ENCODE measurements at places on chromosomes 6 and 20. TPM values are rescaled to one million over a fixed set of nuclear protein-coding genes. Genes with fewer than 3 reads are reported as not detected.
A peak's percentile ranks its signal among the peaks of the same experiment; 100 is the strongest.

ZFP57 gene
- not detected for total RNA-seq

KCNG1 gene
- 3.0 TPM for total RNA-seq

ENPP1 gene
- 7.4 TPM for total RNA-seq

SUPT3H gene
- total RNA-seq = 10.6 TPM

GRCh38 chr6:150600010-150600300, 270 bp downstream of the PLEKHG1 start:
- no peak for DNase-seq

- DNase-seq = no peak
These were observed 229.1 kb upstream of the CITED2 start for GRCh38 chr6:139603581-139603980.

- DNase-seq = no peak
These were observed 86.4 kb downstream of the CEBPB start for GRCh38 chr20:50277064-50277415.

LPA gene
- not detected for total RNA-seq

- peak; percentile 72 for DNase-seq
These were observed 3.6 kb downstream of the DOP1A start for GRCh38 chr6:83071023-83071422.

- peak; percentile 43 for DNase-seq
These were observed 365.8 kb downstream of the BCKDHB start for GRCh38 chr6:80472271-80472670.

DNA sequence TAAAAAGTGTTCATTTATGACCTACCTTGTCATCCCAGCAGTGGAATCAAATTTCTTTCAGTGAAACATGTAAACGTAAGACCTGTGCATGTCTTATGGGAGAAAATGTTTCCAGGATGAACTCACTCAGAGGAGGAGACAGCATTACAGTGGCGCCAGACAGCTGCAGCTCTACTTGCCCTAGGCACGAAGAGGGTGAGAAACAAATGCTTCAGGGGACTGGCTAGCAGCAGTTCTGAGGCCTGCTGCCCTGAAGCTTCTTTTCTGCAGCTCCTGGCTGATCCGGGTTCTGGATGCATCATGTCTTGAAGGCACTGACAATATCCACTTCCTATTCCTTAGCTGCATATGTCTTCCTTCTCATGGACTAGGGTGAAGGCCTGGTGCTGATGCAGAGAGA, 120.2 kb downstream of the QRSL1 start:
- DNase-seq = peak; percentile 8

DNA sequence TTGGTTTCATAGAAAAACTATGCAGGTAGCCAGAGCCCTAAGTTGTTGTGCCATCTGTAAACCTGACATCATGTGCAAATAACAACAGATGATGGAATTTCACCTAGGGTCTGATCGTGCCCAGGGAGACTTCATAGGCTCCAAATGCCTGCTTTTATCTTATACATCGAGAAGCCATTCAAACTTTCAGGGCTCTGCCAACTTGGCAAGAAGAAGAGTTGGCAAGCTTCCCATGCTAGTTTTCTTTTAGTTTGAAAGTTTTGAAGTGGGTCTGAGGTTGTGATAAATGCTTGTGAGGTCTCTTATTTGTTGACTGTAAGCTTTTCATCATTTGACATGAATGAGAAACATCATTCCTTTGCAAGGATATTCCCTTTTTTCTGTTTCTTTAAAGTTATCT, 175.4 kb upstream of the FLRT3 start:
- peak; percentile 21 for DNase-seq

RANBP9 gene
- total RNA-seq = 35.5 TPM

DNA sequence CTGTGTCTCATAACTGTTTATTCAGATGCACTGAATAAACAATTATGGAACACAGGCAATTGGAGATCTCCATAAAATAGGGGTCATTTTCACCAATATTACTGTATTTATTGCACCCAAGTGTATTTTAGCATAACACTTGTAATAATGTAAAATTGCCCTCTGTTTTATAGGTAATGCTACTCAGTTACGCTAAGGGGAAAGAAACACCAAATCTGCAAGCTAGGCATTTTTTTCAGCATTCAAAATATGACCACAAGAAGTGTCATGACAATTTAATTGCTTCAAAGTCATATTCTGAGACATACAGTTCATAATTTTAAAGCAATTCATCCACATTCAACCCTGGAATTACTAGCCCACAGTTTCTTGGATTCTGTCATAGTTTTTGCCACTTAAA, 643.2 kb upstream of the NOX3 start:
- no peak for DNase-seq
